ENCODE measurements at places on chromosomes 5 and 9. TPM values are rescaled to one million over a fixed set of nuclear protein-coding genes. Genes with fewer than 3 reads are reported as not detected.

Gene TOR4A
- total RNA-seq = 3.6 TPM

DNA sequence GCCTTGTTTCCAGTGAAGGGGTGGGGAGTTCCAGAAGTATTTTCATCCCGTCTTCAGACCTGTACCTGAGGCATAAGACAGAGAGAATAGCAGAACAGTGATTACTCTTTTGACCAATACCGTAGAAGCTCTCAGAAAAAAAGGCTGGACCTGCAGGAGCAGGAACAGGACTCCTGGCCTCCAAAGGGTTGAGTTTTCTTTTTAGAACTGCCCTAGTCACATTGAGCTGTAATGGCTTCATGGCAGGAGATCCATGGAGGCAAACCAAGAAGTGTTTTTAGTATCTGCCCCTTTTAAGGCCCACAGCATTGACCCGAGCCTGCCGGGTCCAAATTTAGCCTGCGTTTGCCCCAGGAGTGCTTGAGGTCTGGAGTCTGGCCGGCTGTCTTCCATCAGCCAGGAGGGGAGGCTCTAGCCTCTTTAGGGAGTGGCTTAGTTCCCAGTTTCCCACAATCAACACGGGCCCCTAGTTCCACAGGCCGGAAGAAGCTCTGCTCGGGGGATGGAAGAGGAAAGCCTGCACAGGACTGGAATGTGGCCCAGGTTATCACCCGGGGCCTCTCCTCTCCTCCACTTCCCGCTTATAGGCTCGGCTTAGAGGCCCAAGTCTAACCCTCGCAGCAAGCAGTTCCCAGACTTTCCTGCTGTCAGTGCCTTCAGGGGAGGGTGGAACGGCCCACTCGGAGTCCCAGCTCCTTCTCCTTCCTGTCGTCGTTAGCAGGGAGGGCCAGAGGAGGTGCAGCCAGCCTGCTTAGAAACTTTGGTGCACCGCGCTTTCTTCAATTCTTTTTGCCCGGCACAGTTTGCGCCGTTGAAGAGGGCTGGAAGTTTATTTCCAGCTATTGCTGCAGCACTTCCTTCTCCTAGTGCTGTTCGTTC, 80.7 kb downstream of the C9orf152 start:
- no peaks in the 10 kb centered on the region for H3K27me3 ChIP-seq
- H3K4me1 ChIP-seq = peaks cover 15% of the 10 kb centered on the region
- no peak for DNase-seq
- peak overlapping the region; percentile 32 for H3K27ac ChIP-seq

DNA sequence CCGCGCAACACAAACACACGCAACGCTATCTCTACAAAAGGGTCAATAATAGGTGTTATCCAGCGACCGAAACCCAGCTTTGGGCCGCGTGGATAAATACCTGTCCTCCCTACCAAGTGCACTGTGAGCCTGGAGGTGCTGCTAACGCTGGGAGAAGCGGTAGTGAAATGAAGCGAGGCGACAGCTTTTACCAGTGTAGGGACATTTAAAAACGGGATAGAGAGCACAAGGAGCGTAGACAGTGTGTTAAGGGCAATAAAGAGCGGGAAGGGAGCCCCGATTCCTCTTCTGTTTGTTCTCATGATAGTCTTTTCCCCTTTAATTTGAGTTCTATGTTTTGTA, 421 bp upstream of the DEPDC1B start:
- peaks cover under 1% of the 10 kb centered on the region for H3K36me3 ChIP-seq
- peak overlapping the region; percentile 84 for H3K27ac ChIP-seq
- peaks cover 25% of the 10 kb centered on the region for H3K4me1 ChIP-seq
- DNase-seq = no peak

DNA sequence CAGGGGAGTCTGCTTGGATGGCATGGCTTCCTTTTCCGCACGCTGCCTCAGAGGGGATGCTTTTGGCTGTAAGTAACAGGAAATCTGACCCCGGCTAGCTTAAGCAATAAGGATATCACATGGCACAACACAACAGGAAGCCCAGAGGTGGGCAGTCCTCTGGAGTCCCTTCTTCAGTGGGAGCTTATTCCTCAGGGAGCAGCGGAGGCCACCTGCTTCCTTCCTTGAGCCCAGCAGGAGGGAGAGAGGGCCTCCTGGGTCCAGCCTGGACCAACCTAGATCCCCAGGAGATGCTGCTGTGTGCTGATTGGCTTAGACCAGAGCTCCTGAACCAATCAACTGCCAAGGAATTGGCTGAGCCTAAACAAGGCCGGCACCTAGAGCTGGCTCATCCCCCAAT, 66.3 kb downstream of the C9orf50 start:
- DNase-seq = no peak
- no peak overlapping the region for H3K4me3 ChIP-seq
- H3K27ac ChIP-seq = no peak overlapping the region
- H3K36me3 ChIP-seq = no peaks in the 10 kb centered on the region

DNA sequence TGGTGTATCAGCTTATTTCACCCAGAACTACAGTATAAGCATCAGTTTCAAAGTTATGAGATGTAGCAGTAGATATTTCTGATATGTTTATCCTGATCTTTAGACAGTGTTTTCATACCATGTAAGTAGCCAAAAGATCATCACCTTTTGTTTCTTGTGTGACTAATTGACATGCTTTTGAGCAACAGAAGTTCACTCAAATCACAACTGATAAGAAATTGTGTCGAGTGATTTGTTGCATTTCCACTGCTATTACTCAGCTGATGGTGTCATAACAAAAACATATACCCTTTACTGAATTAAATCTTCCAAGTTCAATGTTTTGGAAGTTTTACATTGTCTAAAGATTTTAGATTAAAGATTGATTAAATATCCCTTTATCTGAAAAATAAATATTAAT, 324.5 kb downstream of the TUSC1 start:
- no peaks in the 10 kb centered on the region for H3K27me3 ChIP-seq
- no peaks in the 10 kb centered on the region for H3K36me3 ChIP-seq
- DNase-seq = no peak
- no peak overlapping the region for H3K4me3 ChIP-seq
- H3K27ac ChIP-seq = no peak overlapping the region
- no peaks in the 10 kb centered on the region for H3K4me1 ChIP-seq

Gene TSSK1B
- total RNA-seq = not detected

DNA sequence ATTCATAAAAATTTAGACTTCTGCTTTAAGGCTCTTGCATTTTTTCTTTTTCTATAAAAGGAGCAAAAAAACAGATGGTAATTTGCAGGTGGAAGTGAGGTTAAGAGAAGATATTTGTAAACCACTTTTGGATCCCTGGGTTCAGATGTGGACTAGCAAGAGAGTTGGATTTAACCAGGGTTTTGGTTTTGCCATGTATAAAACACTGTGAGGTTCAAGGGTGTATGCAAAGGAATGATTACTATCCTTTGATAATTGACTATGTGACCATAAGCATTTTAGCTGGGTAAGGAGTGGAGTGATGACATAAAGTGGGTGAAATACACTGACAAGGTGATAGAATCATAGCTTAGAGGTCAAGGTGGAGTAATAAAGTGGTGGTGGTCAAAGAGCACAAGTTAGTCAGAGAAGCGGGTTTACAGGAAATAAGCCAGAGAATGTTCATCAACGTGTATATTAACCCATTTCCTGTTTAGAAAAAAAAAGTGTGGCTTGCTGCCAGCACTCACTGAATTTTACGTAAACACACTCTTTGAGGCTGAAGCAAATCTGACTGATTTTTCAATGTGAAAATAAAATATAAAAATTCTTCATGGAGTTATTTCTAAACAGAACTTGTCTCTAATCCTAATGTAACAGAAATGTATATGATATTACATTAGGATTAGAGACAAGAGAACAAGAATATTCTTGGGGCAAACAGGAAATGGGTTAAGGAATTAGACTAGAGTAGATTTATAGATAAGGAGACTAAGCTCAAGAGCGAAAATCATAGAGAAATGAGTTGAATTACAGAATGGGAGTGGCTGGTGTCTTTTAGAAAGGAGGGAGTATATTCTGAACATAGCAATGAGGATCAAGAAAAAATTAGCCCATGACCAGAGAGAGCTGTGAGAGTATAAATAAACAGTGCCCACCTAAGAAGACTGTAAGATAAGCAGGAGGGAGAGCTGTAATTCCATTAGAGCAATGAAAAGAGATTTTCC, 74.5 kb downstream of the CDKN2A start:
- H3K27ac ChIP-seq = peak overlapping the region; percentile 18
- H3K27me3 ChIP-seq = no peaks in the 10 kb centered on the region
- DNase-seq = no peak

Gene TMEM252
- total RNA-seq = not detected

Gene PCDHGA5
- not detected for total RNA-seq

Gene FST
- 0.22 TPM for total RNA-seq

Gene TEX48
- total RNA-seq = 0.80 TPM

GRCh38 chr9:37904445-37905130, 661 bp upstream of the SLC25A51 start:
- no peaks in the 10 kb centered on the region for H3K27me3 ChIP-seq
- DNase-seq = peak; percentile 15
- H3K27ac ChIP-seq = peak overlapping the region; percentile 90
- peaks cover 2% of the 10 kb centered on the region for H3K36me3 ChIP-seq
- H3K4me1 ChIP-seq = peaks cover 21% of the 10 kb centered on the region
- peak overlapping the region; percentile 87 for H3K4me3 ChIP-seq

DNA sequence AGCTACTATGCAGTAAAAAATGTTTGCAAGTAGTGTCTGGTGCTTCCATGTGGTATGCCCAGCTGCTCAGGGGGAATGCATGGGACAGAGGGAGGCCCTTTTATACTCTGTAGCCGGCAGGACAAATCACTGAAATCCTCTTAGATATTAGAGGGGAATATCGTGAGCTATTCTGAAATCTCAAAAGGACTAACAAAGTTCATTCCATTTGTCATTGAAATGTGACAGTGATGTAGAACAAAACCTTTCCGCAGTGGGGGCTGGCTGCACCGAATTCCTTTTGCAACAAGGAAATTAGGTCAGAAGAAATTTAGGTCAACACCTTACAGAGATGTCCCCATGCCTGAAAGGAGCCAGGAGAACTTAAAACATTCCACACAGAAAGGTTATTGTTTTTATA, 72.4 kb upstream of the MEF2C start:
- no peak overlapping the region for H3K4me3 ChIP-seq
- peaks cover 22% of the 10 kb centered on the region for H3K27me3 ChIP-seq
- no peaks in the 10 kb centered on the region for H3K4me1 ChIP-seq
- H3K27ac ChIP-seq = no peak overlapping the region
- no peak for DNase-seq

Gene KCNN2
- total RNA-seq = not detected
